ENCODE measurements at places on chromosomes 1 and 21. TPM values are rescaled to one million over a fixed set of nuclear protein-coding genes. Genes with fewer than 3 reads are reported as not detected.

Gene HES2
- 0.49 TPM for total RNA-seq

Gene CA6
- total RNA-seq, result not detected

Gene OR14K1
- total RNA-seq, result not detected

Gene SLC35F3
- total RNA-seq, result not detected

Gene GCSAML
- not detected for total RNA-seq

Data from cardiac atrium fibroblast (primary cell).